ENCODE measurements at places on chromosomes 6 and 20. TPM values are rescaled to one million over a fixed set of nuclear protein-coding genes. Genes with fewer than 3 reads are reported as not detected.

MRPL14 gene
- 57.2 TPM for total RNA-seq

ADAM33 gene
- total RNA-seq, result 9.7 TPM

HEY2 gene
- total RNA-seq, result 2.9 TPM

SNAP91 gene
- 3.5 TPM for total RNA-seq

PRRT1 gene
- 6.6 TPM for total RNA-seq

FAM209B gene
- total RNA-seq, result not detected

CD24 gene
- total RNA-seq, result 2,235 TPM

PNLDC1 gene
- total RNA-seq, result 1.3 TPM

GRCh38 chr6:40135491-40136072 lies 201.3 kb upstream of the MOCS1 start:
- DNase-seq, result peak; percentile 43

GRCh38 chr6:3341467-3341866 lies 82.7 kb downstream of the PSMG4 start:
- no peak for DNase-seq

- no peak for DNase-seq
Measured at GRCh38 chr20:5971203-5971602, 20.8 kb downstream of the MCM8 start.

GRCh38 chr20:9070304-9070703 lies 1.4 kb downstream of the PLCB4 start:
- no peak for DNase-seq

DNA sequence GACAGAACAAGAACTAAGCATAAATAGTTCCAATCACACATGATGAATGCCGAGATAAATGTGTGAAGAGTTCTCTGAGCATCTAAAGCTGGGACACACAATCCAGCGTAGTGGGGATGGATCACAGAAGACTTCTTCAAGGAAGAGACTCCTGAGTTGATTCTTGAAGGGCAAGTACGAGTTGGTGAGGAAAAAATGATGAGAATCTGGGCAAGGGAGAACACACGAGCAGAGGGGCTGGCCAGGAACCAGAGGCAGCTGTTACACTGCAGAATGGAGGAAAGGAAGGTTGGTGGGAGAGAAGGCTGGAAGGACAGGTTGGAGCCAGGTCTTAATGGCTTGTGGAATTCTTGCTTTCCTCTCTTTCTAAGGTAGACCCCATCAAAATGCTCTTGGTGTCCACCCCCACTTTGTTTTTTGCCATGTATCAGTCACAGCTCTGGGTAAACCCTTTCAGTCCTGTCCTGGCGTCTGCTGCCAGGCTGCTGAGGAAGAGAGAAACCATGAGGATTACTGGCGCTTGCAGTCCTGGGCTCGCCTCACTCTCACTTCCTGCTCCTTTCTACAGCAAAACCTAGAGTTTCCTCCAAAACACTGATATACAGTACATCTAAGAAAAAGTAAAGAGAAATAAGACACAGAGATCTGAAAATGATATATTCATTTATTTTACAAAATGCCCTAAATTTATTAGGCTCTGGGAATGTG lies 127.6 kb upstream of the FAM184A start:
- DNase-seq, result no peak

- DNase-seq, result no peak
Measured at GRCh38 chr20:46979603-46980241, 85.1 kb downstream of the EYA2 start.

GRCh38 chr6:6711832-6712448 lies 123.4 kb downstream of the LY86 start:
- no peak for DNase-seq

DNA sequence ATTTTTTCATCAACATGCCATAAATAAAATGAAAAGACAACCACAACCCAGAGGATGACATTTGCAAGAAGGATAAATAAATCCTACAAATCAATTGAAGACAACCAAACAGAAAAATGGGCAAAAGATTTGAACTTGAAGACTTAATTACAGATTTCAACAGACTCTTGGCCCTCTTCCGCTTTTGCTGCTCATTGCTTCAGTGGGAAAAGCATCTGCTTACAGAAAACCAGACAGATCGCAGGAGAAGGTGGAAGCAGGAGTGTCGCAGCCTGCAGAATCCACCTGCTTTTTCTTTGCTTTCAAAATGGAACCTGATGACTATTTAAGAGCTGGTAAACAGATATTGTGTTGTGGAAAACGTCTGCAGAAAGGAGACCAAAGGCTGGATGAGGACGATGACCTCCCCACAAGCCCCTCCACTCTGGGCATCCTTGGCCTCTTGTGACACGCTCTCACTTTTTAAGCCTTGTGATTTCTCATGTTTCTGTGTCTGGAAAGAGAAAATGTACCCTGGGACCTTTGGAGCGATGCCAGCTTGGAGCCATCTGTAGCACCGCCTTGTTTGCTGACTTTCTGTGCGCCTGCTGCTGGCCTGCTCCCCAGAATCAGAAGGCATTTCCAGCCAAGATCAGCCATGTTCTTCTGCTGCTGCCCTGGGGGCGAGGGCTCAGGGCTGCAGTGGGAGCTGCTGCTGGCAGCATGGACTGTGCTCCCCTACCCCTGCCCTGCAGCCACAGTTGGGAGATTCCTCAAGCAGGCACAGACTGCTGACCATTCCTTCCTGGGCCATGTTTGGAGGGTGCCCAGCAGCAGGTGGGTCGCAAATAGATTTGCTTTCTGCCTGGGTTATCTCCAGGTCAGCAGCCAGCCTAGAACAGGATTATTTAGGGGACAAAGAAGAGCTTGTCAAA lies 3.6 kb upstream of the CSTL1 start:
- peak; percentile 62 for DNase-seq

- DNase-seq, result no peak
Measured at GRCh38 chr6:85468326-85468725, 18.4 kb downstream of the NT5E start.

DNA sequence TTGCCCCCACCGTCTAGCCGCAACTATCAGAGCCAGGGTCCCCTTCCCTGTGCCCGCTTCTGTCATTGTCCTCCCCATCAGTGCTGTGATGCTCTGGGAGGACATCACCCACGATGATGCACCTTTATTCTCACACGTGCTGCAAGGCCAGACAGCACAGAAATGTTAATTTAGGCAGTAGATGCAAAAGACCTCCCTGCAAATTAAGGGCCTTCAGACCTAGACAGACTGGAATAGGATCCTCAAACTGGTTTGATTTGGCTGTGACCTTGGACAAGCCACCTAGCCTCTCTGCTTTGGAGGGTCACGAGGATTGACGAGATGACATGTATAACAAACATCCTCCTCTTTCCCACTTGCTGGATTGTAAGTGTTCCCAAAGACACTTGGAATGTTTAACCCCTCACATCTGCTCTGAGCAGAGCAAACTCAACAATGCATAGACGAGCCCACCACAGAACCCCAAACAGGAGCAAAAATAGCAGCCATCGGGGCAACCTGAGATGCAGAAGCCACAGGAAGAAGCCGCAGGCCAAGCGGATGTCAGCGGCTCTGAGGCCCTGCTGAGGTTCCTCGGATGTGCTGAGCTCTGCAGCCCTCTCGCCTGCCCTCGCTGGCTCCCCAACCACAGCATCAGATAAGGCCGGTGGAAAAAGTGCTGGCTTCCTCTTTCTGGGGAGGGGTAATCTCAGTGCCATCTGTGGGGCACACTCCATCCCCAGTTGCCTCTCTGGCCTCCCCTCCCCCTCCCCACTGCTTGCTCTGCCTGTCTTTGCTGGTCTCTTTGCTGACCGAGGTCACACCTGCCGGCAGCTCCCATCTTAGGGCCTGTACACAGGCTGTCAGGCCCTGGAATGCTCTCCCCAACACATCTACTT lies 35.3 kb downstream of the TOX2 start:
- peak; percentile 63 for DNase-seq

DNA sequence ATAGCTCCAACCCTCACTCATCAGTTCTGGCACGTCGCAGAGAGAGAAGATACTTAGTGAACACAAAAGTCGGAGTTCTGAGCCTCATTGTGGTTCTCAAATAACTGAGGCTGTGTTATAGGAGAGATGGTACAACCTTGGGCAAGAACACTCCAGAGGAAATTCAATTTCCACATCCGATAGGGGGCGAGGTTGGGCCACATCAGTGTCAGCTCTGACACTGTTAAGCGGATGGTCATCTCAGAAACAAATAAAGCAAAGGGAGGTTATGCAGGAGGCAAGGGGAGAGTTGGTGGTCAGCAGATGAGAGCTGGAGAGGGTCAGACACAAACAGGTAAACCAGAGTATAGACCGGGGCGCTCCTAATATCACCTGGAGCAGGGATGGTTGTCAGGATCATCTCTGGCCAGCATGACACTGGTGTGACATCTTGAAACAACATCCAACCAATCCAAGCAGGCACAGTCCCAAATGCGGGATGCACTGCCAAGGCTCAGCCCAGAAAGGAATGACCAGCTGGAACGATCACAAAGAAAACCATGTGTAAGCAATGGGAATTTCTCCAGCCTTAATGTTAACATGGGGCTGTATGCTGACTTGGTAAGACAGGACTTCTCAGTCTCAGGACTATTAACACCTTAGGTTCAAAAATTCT lies 331.8 kb downstream of the HACE1 start:
- no peak for DNase-seq

DNA sequence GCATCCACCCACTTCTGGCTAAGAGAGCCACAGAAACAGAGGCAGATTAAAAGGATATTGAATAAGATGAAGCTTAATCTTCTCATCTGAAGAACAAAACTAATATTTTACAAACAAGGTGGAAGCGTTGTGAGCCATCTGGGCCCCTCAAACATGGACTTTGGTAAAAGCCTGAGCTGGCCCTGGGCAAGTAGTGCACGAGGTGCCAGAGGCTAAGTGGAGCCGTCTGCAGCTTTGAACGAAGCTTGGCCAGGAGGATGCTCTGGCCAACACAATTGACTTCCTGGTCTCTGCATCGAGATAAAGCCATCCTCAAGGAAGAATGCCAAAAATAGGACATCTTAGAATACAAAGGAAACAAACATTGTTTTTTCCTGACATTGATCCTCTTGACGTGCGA lies 53.2 kb upstream of the PLEKHG1 start:
- DNase-seq, result no peak

DNA sequence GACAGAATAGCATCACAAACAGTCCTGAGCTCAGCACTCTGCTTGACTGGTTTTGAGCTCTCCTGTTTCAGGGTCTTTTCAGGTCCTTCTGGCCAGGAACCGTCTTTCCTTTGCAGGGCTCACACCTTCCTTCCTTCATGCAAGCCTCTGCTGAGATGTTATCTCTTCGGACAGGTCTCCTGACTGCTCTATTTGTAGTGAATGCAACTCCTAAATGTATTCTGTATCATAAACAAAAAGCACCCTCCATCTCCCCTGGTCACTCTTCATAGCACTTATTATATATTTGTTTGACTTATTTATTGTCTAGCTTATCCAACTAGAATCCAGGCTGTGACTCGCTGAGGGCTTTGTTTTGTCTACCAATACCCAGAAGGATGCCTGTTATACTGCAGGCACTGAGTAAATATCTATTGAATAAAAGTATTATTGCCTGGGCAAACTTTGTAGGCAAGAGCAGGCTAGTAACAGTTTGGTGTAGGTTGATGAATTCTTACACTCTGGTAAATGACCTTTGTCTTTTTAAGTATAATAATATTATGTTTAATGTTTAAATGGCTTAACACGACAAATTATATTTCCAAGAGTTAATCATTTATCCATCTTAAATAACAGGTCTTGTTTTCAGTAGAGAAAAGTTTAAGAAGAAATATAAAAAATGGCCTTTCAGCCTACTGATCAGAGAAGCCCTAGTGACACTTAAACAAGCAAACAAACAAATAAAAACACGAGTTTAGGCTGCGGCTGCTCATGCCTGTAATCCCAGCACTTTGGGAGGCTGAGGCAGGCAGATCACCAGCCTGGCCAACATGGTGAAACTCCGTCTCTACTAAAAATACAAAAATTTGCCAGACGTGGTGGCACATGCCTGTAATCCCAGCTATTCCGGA lies 199.7 kb downstream of the BCAS1 start:
- no peak for DNase-seq

Measured in mucosa of descending colon (tissue), 3 donors.